ENCODE measurements at places on chromosomes 5 and 9. TPM values are rescaled to one million over a fixed set of nuclear protein-coding genes. Genes with fewer than 3 reads are reported as not detected.

GRCh38 chr5:158486566-158486965 lies 613.1 kb downstream of the EBF1 start:
- no peak for DNase-seq

- DNase-seq, result no peak
Observed at GRCh38 chr9:136602193-136602885, 56.5 kb upstream of the NOTCH1 start.

- no peak for DNase-seq
Observed at GRCh38 chr5:16578474-16578883, 38.3 kb downstream of the RETREG1 start.

- DNase-seq, result no peak
Observed at GRCh38 chr5:142134331-142135010, 25.9 kb downstream of the NDFIP1 start.

- DNase-seq, result no peak
Observed at GRCh38 chr5:1808439-1808838, 7.2 kb downstream of the NDUFS6 start.

- no peak for DNase-seq
Observed at GRCh38 chr5:177103523-177104253, 17.0 kb downstream of the FGFR4 start.

GRCh38 chr9:26768145-26768544 lies 124.5 kb downstream of the CAAP1 start:
- DNase-seq, result no peak

DNA sequence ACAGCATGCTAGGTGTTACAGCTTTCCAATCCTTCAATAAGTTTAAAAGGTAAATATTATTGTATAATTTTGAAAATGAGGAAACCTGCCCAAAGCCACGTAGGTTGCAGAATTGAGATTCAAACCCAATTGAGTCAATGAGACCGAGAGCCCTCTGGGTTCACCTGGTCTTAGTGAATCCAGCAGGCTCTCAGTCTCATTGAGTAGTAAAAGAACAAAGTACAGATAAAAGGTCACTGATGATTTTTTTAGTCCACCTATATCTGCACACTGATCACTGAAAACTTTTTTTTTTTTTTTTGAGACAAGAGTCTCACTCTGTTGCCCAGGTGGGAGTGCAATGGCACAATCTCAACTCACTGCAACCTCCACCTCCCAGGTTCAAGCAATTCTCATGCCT lies 27.2 kb downstream of the PLPP1 start:
- no peak for DNase-seq

DNA sequence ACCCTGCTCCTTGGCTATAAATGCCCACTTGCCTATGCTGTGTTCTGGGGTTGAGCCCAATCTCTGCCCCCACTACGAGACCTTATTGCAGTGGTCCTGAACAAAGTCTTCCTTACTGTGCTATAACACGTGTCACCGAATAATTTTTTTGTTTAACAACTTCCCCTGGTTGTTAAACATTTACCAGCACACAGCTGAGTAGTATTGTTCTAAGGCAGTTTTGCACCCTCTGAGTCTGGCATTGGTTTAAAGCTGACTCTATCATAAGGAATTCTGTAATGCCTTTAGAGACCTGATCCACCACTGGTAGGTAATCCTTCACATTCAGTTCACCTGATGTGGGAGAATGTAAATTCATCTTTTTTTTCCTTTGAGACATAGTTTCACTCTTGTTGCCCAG lies 25.6 kb upstream of the ANKRD31 start:
- no peak for DNase-seq

DNA sequence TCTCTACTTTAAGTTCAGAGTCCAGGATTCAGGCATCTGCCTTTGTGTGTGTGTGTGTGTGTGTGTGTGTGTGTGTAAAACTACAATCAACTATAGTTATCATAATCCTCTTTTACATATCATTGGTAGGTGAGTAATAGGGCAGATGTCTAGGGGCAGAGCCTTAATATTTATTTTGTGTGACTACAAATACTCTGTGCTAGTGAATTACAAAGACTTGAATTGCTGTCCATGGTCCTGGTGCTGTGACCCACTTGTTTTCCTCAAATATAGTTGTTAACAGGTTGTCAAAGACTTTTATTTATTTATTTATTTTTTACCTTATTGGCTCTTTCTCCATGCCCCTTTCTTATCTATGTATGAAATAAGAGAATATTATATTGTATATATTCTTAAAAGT lies 196.8 kb downstream of the ANXA1 start:
- DNase-seq, result peak; percentile 7

- DNase-seq, result no peak
Observed at GRCh38 chr5:39675676-39676075, 250.9 kb upstream of the DAB2 start.

- no peak for DNase-seq
Observed at GRCh38 chr5:100828898-100829356, 74.2 kb downstream of the ST8SIA4 start.

- no peak for DNase-seq
Observed at GRCh38 chr5:31717561-31717960, 78.6 kb downstream of the PDZD2 start.

DNA sequence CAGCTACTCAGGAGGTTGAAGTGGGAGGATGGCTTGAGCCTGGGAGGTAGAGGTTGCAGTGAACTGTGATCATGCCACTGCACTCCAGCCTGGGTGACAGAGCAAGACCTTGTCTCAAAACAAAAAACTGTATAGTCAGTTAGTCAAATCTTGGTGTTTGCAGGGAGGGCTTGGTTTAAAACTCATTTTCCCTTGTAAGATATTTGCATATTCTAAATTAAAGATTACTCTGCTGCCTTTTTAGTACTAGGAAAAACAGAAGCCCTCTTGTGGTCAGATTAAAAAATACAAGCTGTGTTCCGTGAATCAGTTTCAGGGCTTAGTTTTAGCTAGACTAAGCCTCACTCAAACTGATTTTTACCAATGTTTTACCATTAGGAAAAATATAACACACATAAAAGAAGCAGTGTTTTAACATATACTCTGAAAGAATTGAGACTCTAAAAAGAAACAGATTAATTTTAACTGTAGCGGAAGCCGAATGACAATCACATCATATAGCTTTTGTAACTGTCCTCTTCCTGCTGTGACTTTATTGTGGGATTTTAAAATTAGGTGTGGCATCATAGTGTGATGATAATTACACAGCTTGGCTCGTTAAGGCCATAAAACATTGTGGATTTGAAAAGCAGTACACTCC lies 84.9 kb upstream of the BASP1 start:
- DNase-seq, result no peak

- DNase-seq, result no peak
Observed at GRCh38 chr9:76463211-76463610, 4.2 kb downstream of the GCNT1 start.

The ADAMTS12 gene
- 3.5 TPM for total RNA-seq

The SMIM33 gene
- total RNA-seq, result not detected

The NUP214 gene
- total RNA-seq, result 28.7 TPM

The OLFML2A gene
- total RNA-seq, result 3.9 TPM

The PCDHGA3 gene
- total RNA-seq, result 0.57 TPM

Measured in Daoy (cell line).